Karpas-422 (cell line): ENCODE measurements at places on chromosomes 12 and 14. TPM values are rescaled to one million over a fixed set of nuclear protein-coding genes. Genes with fewer than 3 reads are reported as not detected.

Gene CRIP2
- 0.45 TPM in 1 of 2 replicates, not detected in the other for total RNA-seq

GRCh38 chr14:99441918-99442317 is 38.7 kb downstream of the SETD3 start:
- DNase-seq = no peak

Gene MLXIP
- total RNA-seq = 13.8 and 14.8 TPM in 2 replicates

- DNase-seq = no peak
Observed at GRCh38 chr12:52539083-52539820, 13.7 kb downstream of the KRT71 start.

GRCh38 chr12:102407776-102408486 is 72.4 kb downstream of the IGF1 start:
- no peak for DNase-seq

- no peak for DNase-seq
Observed at GRCh38 chr12:6306599-6307220, 3.8 kb upstream of the PLEKHG6 start.

Gene KRT6A
- not detected in 2 replicates for total RNA-seq
